Renal cortical epithelial cell (primary cell): ENCODE measurements at places on chromosomes 1 and 21.

DNA sequence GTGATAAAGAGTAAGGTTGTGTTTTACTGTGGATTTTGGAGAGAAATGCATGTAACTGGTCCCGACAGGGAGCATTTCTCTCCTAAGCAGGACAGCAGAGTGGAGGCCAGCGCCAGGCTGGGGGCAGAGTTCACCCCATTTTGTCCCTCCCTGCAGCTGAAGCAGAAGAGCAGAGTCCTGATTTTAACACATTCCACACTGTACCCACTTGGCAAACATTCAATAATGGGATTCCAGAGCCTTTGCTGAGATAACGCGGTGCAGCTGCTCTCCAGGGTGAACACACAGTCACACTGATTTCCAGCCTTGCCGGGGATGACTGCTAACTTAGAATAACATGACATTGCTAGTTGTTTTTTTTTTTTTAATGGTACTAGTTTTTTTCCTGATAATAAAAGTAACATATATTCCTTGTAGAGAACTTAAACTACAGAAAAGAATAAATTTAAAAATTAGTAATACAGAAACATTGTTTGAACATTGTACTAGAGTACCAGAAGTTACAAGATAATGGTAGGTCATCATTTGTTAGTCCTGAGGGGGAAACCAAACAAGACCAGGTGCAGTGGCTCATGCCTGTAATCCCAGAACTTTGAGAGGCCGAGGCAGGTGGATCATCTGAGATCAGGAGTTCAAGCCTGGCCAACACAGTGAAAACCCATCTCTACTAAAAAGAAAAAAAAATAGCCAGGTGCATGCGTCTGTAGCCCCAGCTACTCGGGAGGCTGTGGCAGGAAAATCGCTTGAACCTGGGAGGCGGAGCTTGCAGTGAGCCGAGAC, 77.2 kb downstream of the SCCPDH start:
- no peak for DNase-seq

- DNase-seq: no peak
Measured at GRCh38 chr1:204077979-204078696, 5.2 kb downstream of the SOX13 start.

DNA sequence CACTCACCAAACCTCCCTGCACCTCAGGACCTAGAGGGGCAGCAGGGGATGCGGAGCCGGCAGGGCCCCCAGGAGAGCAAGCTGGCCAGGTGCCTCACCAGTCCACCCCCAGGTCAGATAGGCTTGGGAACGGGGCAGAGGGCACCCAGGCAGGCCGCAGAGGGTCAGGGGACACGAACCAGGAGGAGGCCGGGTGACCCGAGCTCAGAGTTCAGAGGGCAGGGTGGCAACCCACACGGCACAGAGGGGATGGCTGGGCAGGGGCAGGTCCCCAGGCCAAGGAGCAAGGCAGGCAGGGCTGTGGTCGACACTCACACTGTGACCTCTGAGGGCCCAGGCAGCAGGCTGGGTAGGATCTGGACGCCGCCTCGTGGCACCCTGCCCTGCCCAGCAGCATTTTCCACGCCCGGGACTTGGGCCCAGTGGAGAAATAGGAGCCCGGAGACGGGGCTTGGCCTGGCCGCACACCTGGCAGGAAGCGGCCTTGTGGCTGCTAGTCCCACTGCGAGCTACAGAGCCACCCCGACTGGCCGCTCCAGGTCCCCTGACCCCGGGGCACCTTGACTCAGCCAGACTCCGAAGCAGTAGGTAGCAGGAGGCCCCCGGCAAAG, 5.3 kb downstream of the DVL1 start:
- DNase-seq: no peak

GRCh38 chr1:179876300-179876715, 1.3 kb downstream of the TOR1AIP2 start:
- peak; percentile 87 for DNase-seq

DNA sequence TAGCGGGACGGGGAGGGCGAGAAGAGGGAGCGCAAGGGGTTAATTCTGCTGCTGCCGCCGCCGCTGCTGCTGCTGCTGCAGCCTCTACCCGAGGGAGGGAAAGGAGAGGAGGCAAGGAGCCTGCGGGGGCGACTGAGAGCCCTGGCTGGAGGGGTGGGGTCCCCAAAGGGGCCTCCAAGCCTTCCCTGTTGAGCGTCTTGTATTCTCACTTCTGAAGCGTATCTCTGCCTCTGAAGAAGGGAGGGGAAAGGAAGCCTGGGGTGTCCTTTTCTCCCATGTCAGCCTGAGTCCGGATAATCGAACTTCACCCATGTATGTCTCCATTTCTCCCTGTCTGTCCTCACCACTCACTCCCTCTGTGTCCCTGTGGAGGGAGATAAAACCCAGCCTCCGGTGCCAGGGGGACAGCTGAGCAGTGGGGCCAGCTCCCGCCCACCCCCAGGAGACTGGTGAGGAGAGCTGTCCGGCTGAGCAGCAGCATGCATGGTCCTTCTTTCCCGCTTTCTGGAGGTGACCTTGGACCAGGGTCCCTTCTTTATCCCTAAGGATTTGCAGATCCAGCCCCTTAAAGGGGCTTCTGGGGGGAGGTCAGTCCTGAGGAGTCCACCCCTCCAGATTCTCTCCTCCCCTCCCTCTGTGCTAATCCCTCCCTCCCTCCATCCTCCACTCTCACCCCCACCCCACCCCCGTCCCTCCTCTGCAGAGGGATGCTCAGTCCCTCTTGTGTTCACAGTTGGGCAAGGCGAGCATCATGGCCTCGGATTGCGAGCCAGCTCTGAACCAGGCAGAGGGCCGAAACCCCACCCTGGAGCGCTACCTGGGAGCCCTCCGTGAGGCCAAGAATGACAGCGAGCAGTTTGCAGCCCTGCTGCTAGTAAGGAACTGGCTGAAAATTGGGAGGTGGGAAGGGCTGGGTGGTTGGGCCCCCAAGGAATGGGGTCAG, 1.0 kb downstream of the NCDN start:
- no peak for DNase-seq

DNA sequence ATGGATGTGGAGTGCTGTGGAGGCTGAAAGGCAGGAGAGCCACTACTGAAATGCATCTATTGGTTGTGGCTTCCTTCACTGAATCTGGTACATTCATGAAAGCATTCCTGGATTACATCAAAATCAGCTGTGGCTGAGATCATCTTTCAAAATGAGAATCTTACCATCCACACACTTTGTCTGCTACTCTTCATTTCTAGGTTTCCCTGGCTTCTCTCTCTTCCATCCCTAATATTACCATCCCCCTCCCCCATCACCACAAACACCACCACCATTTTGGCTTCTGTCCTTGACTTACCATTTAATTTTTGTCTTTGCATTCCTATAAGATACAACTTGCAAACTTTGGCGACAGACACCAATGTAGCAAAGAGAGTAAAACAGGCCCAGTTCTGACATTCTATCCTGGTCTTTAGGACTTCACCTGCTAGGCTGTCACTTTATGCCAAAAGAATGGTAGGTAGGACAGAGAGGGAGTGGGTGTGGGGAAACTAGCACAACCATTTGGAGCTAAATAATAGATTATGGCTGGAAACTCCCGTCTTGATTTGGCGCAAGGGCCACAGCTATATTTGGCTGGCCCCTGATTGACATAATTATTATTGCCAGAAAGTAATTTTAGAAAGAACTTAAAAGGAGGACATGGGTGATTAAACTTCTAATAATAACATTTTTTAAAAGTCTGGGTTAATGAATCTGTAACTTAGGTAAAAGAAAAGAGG, 15.1 kb upstream of the DUSP10 start:
- DNase-seq: no peak

GRCh38 chr21:27649762-27650161, 682.9 kb upstream of the ADAMTS5 start:
- DNase-seq: no peak

- DNase-seq: peak; percentile 68
Measured at GRCh38 chr1:99496067-99496466, 149.8 kb upstream of the PALMD start.

DNA sequence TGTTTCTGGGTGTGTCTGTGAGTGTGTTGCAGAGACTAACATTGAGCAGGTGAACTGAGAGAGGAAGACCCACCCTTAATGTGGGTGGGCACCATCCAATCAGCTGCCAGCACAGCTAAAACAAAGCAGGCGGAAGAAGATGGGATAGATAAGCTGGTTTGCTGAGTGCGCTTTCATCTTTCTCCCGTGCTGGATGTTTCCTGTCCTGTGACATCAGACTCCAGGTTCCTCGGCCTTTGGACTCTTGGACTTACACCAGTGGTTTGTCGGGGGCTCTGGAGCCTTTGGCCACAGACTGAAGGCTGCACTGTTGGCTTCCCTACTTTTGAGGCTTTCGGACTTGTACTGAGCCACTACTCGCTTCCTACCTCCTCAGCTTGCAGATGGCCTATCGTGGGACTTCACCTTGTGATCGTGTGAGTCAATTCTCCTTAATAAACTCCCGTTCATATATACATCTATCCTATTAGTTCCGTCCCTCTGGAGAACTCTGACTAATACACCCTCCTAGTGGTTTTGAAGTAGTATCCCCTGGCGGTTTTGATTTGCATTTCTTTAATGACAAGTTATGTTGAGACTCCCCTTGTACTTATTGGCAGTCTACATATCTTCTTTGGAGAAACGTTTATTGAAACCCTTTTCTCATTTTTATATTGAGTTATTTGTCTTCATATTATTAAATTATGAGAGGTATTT, 546.6 kb upstream of the TMPRSS15 start:
- no peak for DNase-seq

GRCh38 chr1:219993554-219994433, 52.5 kb downstream of the EPRS1 start:
- no peak for DNase-seq

- no peak for DNase-seq
Measured at GRCh38 chr1:57770772-57771171, 346.9 kb upstream of the DAB1 start.

DNA sequence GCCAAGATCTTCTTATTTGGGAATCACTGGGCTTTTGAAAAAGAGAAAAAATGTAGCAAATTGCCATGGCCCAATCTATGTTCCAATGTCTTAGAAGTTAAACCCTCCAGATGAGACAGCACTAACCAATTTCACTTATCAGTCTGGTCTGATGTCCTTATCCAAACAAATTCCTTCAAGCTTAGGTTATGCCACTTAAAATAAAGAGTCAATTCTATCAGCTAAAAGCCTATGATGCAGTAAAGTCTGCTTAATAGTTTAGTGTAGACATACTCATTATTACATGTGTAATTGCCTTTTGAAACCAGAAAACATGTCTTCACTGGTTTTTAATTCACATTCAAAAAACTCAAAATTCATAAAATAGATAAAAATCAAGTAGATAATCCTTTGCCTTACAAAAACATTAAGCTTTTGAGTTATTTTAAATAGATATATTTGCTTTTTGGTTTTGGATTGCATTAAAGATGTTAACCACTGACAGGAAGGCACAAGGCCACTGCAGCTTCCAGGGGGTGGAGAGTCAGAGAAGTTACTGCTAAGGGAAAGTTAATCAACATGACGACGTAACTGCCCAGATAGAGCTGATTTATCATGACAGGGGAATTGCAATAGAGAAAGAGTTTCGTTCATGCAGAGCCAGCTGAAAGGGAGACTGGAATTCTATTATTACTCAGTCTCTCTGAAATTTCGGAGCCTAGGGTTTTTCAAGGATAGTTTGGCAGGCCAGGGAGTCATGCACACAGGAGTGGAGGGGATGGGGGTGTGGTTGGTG, 106.1 kb downstream of the MAP3K21 start:
- DNase-seq: no peak

DNA sequence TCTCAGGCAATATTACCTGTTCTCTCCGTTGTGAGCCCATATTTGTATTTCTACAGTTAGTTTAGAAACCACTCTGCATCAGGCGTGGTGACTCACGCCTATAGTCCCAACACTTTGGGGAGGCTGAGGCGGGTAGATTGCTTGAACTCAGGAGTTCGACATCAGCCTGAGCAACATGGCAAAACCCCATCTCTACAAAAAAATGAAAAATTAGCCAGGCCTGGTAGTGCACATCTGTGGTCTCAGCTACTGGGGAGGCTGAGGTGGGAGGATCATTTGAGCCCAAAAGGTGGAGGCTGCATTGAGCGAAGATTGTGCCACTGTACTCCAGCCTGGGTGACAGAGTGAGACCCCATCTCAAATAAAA, 19.7 kb upstream of the ID3 start:
- DNase-seq: no peak

DNA sequence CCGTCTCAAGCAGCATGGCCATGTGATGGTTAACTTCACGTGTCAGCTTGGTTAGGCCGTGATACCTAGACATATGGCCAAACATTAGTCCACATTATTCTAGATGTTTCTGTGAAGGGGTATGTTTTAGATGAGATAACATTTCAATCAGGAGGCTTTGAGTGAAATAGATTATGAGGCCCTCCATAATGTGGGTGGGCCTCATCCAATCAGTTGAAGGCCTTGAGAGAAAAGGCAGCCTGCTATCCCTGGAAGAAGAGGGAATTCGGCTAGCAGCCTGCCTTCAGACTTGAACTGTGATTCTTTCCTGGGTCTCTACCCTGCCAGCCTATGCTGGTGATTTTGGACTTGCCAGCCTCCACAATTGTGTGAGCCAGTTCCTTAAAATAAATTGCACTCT, 90.1 kb downstream of the ZSCAN20 start:
- no peak for DNase-seq

GRCh38 chr1:192311281-192311680, 5.5 kb upstream of the RGS21 start:
- peak; percentile 48 for DNase-seq

GRCh38 chr1:213110349-213111300, 59.6 kb downstream of the RPS6KC1 start:
- no peak for DNase-seq

DNA sequence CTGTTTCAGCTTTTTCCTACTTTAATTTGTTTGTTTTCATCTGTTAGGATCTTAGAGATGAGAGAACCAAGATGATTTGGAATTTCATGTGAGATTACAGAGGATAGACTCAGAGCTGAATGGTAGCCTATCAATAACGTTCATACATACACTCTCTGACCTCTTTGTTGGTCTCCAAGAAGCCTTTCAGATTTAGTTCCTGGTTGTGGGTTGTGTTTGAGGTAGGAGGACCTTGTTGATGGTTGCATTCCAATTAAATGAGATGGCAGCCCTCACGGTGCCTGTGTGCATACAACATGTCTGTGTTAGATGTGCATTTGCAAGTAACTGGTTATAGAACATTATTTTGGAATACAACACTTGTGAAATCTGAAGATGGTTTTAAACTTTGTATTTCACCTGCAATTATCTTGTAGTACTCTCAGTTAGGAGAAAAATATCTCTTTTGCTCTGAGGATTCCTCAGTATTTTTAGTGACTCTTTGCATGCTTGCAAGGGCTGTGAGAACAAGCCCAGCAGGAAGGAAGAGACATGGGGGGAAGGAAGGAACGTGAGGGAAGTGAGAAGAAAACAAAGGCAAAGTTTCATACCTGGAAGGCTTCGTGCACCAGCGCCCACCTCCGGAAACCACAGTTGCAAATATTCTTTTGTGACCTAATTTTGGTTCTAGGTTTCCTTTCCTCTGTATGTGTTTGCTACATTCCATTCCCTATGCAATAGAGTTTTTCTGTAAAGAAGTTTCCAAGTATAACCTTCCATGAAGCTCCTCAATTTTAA, 291.8 kb downstream of the DISC1 start:
- peak; percentile 68 for DNase-seq

DNA sequence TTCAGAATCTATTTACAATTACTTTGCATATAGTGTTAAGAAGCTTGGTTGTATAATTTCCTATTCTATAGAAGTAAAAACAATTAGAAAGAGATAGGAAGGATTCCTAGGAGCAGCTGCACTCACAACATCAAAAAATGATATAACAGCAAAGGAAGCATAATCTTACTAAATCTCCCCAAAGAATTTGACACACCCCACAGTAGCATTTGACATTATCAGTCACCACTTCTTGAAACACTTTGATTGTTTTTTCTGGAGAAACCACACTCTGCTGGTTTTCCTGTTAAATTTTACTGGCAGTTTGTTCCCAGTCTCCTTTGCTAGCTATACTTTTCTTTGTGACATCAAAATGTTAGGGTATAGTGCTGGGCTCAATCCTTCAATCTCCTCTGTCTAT, 100.8 kb upstream of the KIAA1614 start:
- DNase-seq: no peak
